ENCODE measurements at places on chromosomes 6 and 20.

GRCh38 chr6:136823128-136823660, 802 bp downstream of the PEX7 start:
- DNase-seq: no peak

DNA sequence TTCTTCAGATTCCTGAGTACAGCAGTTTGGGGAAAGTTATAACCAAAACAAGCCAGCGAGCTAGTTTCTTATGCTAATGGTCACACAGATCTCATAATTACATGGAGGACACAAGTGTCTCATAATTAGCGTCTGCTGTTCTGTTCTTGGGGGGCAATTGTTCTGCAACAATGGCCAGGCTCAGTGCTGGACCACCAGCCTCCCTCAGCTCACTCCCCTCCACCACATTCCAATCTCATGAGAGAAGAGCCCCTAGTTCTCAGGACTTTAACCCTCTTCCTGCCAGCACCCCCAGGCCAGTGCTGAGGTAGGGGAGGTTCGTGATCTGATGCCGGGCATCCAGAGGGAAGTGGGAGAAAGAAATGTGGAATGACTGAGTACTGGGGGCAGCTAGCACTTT, 20.2 kb upstream of the TOX2 start:
- no peak for DNase-seq

GRCh38 chr6:72783035-72783434, 161.2 kb downstream of the KCNQ5 start:
- no peak for DNase-seq

- no peak for DNase-seq
Measured at GRCh38 chr6:150651808-150652470, 52.3 kb downstream of the PLEKHG1 start.

DNA sequence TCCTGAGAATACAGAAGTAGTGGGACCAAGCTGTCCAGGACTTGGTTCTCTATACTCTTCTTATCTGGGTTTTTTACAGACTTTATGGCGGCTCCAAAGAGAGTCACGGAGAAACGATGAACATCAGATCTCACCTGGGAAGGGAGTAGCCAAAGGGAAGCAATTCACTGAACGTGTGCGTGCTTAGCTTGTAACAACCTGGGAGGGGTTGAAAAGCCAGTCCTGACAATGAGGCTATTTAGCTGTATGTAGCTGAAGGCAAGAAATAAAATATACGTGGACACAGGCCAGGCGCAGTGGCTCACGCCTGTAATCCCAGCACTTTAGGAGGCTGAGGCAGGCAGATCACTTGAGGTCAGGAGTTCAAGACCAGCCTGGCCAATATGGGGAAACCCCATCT, 18.2 kb upstream of the RBL1 start:
- no peak for DNase-seq

DNA sequence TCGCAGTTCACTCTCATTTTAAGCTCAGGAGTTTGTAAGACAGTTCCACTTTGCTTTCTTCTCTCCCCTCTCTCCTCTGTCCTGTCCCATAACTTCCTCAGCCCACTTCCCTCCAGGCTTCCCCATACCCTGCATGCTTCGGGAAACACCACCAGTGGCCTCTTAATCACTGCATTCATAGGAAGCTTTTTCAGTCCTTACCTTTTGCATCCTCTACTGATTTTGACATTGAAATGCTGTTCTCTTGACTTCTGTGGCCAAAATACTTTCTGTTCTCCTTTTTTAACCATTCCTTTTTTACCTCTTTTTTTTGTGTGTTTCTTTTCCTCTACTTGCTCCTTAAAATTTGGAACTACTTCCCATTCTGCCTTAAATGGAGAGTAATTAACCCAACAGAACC, 69.7 kb downstream of the HIVEP1 start:
- no peak for DNase-seq

DNA sequence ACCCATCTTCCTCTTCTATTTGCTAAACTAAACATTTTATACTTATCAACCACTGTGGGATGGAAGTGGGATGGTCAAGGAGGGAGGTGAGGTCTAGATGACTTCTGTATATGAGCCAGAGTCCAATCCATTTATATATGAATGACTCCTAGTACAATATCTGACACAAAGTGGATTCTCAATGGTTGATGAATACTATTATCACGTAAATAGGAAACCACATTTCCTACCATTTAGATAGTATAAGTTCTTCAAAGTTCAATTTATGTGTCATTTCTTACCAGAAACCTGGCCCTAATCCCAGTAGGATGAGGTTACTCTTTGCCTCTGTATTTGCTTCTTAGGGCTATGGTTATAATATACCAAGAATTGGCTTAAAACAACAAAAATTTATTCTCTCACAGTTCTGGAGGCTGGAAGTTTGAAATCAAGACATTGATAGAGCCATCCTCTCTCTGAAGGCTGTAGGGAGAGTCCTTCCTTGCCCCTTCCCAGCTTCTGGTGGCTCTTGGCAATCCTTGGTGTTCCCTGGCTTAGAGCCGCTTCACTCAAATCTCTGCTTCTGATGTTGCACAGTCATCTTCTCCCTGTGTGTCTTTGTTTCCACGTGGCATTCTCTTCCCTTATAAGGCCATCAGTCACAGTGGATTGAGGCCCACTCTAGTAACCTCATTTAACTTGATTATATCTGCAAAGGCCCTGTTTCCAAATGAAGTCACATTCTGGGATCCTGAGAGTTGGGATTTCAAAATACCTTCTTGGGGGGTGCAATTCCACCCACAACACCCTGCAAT, 41.0 kb upstream of the RAB23 start:
- no peak for DNase-seq

- DNase-seq: peak; percentile 39
Measured at GRCh38 chr6:27617700-27618689, 145.1 kb upstream of the ZNF184 start.

GRCh38 chr6:143397227-143398222, 53.0 kb downstream of the ADAT2 start:
- peak; percentile 31 for DNase-seq

GRCh38 chr20:46253391-46253790, 54.9 kb downstream of the CDH22 start:
- DNase-seq: no peak

GRCh38 chr6:82611751-82612150, 248.1 kb downstream of the TPBG start:
- DNase-seq: no peak

GRCh38 chr6:75824160-75824559, 75.1 kb downstream of the MYO6 start:
- DNase-seq: no peak

DNA sequence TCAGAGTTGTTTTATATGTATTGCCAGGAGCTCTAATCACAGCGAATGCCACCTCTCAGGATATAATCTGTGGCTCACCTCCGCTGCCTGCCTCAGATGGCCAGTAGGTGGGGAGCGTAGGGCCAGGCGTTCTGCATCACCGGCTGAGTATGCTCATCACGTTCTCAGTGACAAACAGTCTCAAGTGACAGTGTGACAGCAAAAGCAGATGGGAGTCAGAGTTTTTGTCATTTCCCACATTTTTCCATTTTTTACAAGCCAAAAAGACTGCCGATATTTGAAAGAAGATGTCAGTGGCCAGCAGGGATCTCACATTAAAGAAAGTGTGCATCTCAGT, 208.7 kb downstream of the ALDH8A1 start:
- DNase-seq: no peak

GRCh38 chr6:118722829-118723813, 71.7 kb upstream of the CEP85L start:
- no peak for DNase-seq

DNA sequence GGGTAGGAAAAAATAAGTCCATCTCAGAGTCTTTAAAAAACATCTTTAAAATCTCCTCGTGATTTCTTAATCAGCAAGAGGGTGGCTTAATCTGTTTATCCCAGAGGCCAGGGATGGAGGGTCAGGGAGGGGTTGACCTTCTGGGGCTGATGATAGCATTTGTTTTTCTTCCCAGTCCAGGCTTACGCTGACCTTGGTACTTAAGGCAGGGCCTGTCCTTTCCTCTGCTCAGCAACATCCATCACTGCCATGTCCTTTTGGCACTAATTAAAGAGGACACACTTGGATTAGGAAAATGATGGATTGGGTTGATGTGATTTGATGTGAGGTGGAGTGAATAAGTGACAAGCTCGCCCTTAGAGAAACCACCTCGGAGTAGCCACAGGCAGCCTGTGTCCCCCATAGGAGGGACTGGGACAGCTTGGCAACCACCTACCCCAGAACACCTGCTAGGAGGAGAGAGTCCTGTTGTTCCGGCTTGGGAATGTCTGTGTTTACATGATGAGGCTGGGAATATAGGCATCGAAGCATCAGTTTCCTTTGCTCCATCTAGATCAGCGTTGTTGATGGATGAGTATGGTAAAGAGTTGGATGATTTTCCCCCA, 44.2 kb downstream of the PHACTR3 start:
- DNase-seq: no peak

- no peak for DNase-seq
Measured at GRCh38 chr6:83467620-83468036, 36.8 kb upstream of the ME1 start.

DNA sequence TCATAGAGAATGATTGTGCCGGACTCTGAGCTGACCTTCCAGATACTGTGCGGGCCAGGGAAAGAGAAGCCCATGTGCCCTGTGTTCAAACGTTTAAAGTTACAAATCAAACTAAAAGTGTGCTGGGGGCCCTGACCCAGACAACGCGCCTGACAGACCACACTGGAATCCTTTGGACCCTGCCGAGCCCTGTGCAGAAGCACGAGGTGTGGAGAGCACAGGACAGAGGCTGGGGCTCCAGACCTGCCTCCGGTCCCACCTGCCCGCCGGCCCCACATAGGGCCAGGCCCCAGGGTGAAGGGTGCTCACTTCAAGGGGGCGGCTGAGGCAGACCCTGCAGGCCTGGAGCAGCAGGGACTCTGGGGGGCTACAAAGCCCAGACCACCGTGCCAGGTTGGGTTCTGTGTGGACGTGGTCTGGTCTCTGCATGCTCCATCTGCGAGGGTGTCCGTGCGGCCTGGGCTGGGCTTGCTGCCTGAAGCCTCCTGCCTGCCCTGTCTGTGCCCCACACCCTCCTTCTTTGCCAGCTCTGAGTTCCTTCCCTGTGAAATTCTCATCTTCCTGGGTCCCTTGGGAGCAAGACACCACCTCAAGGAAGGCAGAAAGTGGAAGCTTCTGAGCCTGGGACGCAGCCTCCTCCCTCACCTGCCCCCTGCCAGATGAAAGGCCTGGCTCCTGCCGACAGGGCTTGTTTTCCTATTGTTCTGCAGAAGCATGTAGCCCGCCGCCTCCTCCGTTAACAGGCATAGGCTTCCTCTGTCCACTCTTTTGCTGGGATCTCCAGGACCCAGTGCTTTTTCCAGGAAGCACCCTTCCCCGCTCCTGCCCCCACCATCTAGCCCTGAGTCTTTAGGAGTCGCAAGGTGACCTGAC, 186.2 kb downstream of the ERMARD start:
- no peak for DNase-seq

- DNase-seq: no peak
Measured at GRCh38 chr6:70198785-70199184, 104.1 kb downstream of the COL9A1 start.

GRCh38 chr6:108133594-108134179, 32.1 kb upstream of the NR2E1 start:
- peak; percentile 36 for DNase-seq

DNA sequence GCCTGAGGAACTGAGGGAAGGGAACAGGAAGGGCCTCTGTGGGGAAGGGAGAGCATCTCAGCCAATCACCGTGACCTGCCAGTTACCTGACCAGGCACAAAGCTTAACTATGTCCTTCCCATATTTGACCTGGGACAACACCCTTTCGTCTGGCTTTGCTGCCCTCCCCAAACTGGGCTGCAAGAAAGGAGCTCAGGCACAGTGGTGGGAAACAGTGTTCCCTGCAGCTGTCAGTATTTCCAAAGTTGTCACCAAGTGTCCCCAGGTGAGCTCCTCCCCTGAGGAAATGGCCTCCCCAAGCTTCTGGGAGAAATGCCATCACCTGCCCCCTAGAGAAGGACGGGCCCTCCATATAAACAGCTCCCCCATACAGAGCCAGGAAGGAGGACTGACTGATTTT, 17.9 kb downstream of the NCR2 start:
- DNase-seq: no peak

GRCh38 chr6:5632348-5632935, 371.1 kb downstream of the FARS2 start:
- no peak for DNase-seq

DNA sequence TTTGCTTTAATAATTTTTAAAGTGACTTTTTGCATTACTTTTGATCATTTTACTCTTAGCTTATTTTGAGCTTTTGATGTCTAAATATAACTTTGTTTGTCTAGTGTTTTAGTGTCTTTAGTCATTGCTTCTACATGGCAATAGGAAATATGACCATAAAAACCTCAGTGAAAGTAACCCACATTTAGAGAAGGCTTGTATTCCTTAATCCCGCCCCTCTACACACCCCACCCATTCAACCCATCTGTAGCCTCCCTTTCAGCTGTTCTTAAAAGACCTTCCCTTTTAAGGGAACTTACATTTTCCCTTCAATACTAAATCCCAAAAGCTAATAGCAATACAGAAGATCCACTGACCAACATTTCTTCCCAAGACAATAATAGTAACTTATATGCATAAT, 225.4 kb downstream of the LAMA2 start:
- DNase-seq: no peak

- DNase-seq: no peak
Measured at GRCh38 chr6:3310703-3311102, 52.0 kb downstream of the PSMG4 start.

GRCh38 chr20:25339608-25340007, 51.0 kb downstream of the ABHD12 start:
- DNase-seq: no peak

GRCh38 chr6:34806738-34807453, 15.0 kb downstream of the BLTP3A start:
- no peak for DNase-seq

DNA sequence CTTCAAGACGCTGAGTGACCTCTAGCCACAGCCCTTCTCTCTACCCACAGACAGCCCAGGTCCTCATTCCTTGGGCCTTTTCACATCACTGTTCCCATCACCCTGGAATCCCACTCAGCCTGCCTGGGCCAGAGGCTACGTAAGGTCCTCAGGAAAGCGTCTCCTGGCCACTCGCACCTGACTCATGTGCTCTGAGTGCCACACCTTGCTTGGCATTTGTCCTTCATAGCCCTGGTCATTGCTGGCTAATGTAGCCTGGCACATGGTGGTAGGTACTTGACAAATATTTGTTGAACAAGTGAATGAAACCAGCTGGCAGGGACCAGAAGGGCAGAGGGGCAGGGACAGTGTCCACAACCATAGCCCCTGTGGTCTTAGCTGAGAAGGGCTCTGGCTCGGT, 50.6 kb upstream of the FANCE start:
- no peak for DNase-seq

DNA sequence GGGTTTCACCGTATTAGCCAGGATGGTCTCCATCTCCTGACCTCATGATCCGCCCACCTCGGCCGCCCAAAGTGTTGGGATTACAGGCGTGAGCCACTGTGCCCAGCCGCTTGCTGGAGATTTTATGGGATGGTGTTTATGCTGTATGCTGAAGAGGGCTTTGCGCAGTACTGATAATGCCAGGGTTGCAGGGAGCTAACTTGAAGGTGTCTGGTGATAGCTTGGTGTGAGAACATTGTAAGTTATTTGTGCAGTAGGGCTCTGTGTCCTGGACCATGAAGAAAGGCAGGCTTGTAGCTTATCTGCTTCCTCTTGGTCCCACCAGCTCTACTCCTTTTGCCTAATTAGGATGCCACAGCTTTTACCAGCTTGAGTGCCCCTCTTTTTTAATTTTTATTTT, 157.0 kb upstream of the DTNBP1 start:
- DNase-seq: no peak

- no peak for DNase-seq
Measured at GRCh38 chr6:2674857-2675256, 75.9 kb downstream of the MYLK4 start.

Data from activated T-cell treated with anti-CD3 and anti-CD28 coated beads, Interleukin-2, amount 50 U/mL, for 48 hours (primary cell).